Activated CD4-positive, alpha-beta T cell treated with anti-CD3 and anti-CD28 coated beads, Interleukin-2, amount 50 U/mL, for 24 hours (primary cell): ENCODE measurements at places on chromosomes 12 and 14.

GRCh38 chr12:78719721-78720120, 144.9 kb upstream of the SYT1 start:
- no peak for DNase-seq

DNA sequence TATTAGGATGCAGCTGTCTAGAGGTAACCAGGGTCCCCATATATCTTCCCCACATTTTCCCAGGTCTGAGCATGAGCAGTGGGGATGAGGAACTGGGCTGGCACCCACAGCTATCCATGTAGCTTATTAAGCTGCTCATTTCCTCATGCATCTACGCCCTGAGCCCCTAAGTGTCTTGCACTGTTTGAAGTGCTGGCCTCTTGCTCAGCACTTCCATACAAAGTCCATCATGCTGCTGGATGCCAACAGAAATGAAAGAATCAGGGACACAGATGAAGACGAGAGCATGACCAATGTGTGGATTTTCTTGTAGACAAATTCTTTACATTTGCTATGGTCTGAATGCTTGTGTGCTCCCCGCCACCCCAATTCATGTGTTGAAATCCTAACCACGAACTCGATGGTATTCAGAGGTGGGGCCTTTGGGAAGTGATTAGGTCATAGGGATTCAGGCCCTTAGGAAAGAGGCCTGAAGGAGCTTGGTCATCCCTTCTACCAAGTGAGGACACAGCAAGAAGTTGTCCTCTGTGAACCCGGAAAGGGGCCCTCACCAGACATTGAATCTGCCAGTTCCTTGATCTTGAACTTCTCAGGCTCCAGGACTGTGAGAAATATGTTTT, 54.5 kb downstream of the C12orf75 start:
- no peak for DNase-seq

DNA sequence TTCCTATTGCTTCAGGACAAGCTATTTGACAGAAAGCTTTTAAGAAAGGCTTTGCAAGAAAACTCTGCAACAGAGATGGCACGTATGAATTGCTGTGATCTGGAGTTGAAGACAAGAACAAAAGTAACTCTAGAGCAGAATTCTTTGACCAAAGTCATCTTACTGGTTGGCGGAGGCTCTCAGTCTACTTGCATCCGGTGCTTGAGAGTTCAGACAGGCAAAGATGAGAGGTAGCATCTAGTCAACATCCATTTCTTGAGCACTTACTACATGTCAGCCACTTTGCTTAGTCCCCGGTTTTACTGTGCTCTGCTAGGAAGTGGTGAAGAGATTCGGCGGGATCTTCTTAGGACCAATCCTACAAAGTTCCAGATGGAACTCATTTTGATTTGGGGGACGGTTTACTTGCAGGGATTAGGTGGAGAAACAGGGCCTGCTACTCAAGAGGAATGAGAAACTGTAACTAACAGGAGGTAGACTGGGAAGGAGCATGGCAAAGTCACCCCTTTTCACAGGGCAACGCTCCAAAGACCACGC, 404 bp upstream of the CCDC91 start:
- peak; percentile 1 for DNase-seq

- no peak for DNase-seq
Measured at GRCh38 chr12:26126340-26127284, 1.8 kb upstream of the BHLHE41 start.

- DNase-seq: no peak
Measured at GRCh38 chr14:62301911-62302310, 539.7 kb downstream of the SNAPC1 start.

- DNase-seq: no peak
Measured at GRCh38 chr14:89641495-89642175, 224.6 kb upstream of the FOXN3 start.

- DNase-seq: no peak
Measured at GRCh38 chr12:82625523-82625922, 61.2 kb upstream of the TMTC2 start.

DNA sequence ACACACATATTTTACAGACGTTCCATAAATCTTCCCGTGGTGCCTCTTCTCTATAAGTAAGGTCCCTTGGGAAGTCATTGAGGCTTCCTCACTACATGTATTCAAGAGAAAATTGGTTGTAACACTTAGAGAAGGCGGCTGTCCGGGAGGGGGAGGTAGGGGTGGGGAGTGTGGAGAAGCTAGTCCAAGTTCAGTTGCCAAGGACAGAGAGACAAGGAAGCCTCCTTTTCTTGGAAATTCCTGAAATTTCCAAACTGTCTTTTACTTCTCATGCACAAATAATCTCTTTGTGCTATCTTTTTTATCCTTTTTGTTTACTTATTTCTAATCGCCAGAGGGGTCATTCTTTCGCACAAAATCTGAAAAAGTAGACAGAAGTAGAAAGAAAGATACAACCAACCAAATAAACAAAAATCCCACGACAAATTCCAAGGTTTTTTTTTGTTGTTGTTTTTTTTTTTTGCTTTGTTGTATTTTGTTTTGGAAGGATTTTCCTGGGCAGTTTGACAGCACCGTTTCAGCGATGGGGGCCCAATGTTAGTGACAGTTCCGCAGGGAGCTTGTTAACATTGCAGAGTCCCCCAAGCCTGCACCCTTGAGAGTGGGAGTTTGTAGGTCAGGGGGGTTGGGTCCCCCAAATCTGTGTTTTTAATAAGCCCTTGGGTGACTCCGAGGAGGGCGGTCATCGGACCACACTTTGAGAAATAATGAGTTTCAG, 45.2 kb downstream of the MAP1LC3B2 start:
- DNase-seq: no peak

DNA sequence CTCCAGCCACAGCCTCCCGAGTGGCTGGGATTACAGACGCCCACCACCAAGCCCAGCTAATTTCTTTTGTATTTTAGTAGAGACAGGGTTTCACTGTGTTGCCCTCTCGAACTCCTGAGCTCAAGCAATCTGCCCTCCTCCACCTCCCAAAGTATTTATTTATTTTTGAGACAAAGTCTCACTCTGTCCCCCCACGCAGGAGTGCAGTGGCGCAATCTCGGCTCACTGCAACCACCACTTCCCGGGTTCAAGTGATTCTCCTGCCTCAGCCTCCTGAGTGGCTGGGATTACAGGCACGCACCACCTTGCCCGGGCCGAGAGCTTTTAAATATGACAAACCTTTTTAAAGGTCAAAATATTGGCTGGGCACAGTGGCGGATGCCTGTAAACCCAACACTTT, 14.6 kb downstream of the NUMB start:
- DNase-seq: no peak

GRCh38 chr12:53258541-53259539, 9.3 kb upstream of the ESPL1 start:
- DNase-seq: no peak

DNA sequence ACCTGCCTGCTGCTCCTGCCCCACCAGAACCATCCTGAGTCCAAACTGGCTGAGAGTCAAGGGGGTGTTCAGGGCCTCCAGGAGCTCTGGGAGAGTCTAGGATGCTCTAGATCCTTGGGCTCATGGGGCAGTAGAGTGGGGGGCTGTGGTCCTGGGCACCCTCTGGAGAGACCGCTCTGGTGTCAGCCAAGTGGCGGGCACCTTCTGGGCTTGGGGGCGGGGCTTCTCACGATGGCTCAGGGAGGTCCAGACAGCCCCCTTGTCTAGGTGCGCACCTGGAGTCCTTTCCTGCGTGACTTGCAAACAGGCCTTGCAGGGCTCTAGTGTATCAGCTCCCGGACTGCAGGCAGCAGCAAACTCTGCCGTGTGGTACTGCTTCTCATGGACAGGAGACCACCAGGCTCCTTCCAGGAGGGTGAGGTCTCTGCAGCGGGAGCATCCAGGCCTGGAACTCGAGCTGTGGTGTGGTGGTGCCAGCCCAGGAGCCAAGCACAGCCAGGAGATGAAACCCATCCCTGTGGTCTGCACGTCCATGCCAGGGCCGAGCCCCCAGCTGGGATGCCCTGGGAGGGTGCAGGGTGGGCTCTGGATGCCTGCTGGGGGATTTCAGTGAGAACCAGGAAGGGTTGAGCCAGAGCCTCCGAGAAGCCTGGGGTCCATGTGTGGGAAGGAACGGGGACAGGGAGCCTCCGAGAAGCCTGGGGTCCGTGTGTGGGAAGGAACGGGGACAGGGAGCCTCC, 15.0 kb downstream of the PACS2 start:
- DNase-seq: no peak

DNA sequence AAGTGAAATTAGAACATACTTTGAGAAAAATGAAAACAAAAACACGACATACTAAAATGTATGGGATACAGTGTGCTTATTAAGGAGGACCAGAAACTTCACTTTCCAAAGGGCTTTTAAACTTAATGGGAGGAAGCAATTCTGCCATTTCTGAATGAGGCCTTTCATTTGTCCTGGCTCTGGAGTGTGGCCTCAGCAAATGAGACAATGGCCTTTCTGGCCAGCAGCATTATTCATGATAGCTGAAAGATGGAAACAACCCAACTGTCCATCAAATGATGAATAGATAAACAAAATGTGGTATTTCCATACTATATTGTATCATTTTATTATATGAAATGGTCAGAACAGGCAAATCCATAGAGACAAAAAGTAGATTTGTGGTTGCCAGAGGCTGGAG, 338.6 kb downstream of the CEP128 start:
- DNase-seq: no peak

DNA sequence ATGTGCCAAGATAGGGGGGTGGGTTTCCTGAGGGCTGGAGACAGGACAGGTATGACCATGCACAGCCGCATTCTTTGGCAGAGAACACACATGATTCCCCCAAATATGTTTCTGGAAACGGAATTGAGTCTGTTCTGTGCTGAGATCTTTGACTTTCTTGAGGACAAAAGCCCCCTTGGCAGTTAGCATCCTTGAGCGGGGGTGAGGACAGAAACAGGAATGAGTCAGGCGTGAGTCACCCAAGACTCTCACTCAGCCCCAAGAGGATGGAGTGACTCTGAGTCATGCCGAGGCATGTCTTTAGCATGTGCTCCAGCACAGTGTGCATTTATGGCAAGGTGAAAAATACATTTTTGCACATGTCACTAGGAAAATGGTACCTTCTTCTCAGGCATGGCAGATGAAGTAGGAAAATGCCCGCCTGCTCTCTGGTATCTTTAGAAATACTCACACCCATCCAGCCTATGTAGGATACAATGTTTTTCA, 52.1 kb downstream of the DAD1 start:
- peak; percentile 90 for DNase-seq

GRCh38 chr14:54890788-54891187, 11.8 kb downstream of the GCH1 start:
- no peak for DNase-seq

DNA sequence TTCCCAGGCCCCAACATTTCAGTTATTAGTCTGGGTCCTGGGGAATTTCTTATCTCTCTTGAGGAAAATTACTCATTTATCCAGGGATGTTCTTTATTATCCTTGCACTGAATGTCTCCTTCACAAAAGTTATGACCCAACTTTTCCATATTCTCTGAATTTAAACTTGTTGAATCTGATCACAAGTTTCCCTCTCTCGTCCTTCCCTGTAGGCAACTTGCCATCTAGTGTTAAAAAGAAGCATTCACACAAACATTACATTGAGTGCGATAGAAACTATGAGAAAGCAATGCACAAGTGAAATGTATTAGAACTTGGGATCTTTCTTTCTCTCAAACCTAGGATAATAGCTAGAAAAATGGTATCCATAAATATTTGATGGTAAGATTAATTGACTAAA, 608.4 kb downstream of the FSCB start:
- DNase-seq: no peak

GRCh38 chr12:15122344-15122743, 98.9 kb downstream of the RERG start:
- no peak for DNase-seq

- DNase-seq: no peak
Measured at GRCh38 chr14:49526101-49526500, 60.1 kb downstream of the RPS29 start.

DNA sequence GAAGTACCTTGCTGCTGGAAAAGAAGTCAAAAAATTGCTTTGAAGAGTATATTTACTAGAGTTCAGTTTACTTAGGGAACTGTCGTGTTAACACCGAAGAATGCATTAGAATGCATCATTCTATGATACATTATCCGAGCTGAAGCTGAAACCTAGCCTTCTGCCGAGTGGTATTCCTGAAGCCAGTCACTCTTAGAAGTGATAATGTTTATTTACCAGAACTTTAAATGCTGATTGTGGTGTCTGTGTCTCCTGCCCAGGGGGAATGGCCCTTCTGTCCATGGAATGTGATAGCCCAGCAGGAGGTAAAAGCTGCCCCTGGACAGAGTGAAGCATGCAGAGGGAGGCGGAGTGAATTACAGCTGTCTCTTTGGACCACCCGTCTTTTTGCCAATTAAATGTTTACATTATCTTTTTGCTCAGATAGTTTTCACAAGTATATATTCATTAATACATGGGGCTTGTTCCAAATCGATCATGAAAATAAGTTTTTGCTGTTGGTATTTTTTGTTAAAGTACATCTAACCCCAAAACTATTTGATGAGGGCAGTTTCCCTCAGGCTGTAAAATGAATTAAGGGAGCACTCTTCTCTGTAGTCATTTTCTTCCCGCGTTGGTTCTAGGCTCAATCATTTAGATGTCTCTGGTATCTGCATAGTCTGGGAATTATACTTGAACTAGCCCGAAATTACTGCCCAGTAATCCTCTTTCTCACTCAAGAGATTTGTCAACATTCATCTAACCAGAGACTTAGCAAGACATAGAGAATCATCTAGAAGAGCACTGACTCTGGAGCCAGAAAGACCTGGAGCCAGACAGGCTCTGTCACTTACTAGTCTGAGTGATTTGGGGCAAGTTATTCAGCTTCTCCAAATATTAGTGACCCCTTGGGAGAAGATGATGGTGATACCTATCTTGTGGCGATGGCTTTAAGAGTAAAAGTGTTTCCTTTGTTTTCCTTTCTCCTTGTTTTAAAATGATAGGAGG, 147.6 kb downstream of the CRADD start:
- no peak for DNase-seq

DNA sequence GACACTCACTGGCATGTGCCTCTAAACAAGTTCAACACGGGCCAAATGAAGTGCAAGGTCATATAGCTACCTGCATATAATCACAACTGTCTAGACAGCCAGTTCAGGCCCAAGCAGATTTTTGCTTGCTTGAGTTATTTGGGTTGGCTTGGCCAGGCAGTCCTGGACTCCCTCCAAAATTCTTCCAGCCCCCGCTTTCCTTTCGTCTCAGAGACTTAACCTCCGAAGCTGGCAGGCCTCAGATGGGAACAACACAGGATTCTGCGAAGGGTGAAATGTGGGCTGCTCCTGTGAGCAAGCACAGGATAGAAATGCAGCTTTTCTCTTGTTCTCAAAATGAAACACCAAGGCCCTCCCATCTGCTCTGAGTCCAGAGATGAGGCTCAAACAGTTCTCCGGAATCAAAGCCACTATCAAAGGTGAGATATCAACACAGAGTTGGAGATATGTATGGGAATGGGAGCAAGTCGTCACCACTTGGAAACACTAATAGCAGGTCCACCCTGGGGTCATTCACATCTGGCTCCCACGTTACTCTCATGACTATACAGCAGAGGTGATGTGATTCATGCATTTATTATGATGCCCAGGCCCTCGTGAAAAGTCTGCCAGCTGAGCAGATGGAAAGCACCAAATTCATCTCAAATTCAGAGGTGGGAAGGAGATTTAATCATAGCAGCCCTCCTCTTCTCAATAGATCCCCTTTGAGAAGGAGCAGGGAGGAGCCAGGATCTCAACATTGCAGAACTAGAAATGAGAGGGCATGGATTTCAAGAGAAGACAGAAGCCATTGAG, 389.8 kb downstream of the NUAK1 start:
- DNase-seq: no peak

GRCh38 chr12:33614630-33615029, 175.0 kb upstream of the SYT10 start:
- DNase-seq: no peak
